ENCODE measurements at places on chromosomes 6 and 20.
A peak's percentile ranks its signal among the peaks of the same experiment; 100 is the strongest.

DNA sequence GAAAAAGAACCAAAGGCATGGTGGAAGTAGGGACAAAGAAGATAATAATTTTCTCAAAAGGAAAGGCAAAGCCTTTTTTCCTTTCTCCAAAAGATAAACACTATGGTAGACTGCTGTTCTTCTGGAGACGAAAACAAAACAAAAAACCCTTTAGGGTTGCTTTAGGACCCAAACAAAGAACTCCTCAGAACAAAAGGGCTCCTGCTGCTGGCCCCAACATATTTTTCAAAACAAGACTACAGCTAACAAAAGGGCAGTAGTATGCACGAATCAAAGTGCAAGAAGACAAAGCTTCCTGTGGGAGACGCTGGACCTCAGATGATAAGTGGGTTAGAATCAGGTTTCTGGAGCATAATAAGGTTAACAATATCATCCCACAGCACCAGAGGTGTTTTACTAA lies 15.8 kb downstream of the NCOA5 start:
- no peak for DNase-seq

- DNase-seq, result peak; percentile 32
These were observed 958 bp downstream of the MLIP start for GRCh38 chr6:54112151-54112650.

GRCh38 chr6:147717991-147718390 lies 209.5 kb downstream of the SAMD5 start:
- no peak for DNase-seq

DNA sequence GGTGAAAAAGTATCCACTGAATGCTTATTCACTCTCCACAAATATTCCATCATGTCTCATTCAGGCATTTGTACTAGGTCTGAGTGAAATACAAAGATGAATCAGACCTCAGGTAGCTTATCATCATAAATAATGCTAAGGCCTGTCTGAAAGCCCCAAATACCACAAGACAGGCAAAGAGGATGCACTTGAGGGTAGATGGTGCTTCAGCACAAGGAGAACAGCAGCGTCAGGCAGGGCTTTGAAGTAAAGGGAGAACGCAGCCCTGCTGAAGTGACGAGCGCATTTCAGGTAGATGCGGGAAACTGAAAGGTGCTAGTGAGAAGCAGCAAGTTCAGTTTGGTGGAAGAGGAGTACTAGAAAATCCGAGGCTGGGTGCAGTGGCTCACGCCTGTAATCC lies 38.7 kb downstream of the MAP3K5 start:
- no peak for DNase-seq

- DNase-seq, result peak; percentile 65
These were observed 19.7 kb downstream of the HLA-DOB start for GRCh38 chr6:32796848-32797776.

- DNase-seq, result no peak
These were observed 817.5 kb upstream of the SLC35B3 start for GRCh38 chr6:9252799-9253198.

- no peak for DNase-seq
These were observed 61.3 kb downstream of the EFCAB8 start for GRCh38 chr20:32920066-32920465.

DNA sequence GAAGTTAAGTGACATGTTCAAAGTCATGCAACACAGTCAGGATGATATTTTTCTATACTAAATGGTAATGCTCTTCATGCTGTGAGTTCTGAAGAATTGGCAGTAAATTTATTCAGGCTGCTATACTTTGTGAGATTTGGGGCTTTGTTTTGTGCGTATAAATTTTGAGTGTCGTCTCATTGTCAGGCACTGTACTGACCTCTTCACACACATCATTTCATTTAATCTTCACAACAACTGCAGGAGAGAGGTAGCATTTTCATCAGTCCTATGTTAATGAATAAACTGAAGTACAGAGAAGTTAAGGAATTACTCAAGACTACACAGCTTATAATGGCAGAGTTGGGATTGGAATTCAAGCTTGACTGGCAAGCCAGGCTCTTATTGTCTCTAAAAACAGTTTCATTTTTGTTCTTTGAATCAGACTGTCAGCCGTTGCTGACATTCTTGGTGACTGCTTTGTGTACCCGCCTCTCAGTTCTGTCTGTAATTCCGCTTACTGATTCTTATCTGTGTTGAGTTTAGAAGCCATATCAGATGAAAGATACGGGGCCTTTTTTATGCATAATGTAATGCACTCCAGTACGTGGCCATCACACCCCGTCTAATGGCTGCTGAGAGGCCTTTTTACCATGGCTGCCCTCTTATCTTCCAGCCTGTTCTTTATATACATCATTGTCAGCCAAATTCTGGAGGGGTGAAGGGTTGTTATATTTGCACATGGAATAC lies 274.9 kb downstream of the UTRN start:
- DNase-seq, result peak; percentile 10

GRCh38 chr6:161233986-161234661 lies 39.7 kb downstream of the AGPAT4 start:
- peak; percentile 96 for DNase-seq

GRCh38 chr6:125304970-125305660 lies 3.3 kb upstream of the HDDC2 start:
- DNase-seq, result no peak

DNA sequence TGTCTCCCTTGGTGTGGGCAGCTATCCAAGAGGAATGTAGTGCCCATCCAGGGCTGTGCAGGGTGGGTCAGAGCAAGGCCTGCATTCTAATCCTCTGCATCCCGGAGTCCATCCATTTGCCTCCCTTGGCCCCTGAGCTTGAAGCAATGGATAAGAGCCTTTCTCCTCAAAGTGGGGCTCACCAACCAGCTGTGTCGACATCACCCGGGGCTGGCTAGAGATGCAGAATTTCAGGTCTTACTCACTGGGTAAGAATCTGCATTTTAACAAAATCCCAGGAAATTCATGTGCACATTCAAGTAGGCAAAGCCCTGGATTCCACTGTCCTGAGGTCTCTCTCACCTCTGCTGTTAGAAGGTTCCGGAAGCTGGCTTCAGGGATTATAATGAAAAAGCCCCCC lies 95.3 kb downstream of the MDGA1 start:
- peak; percentile 62 for DNase-seq

DNA sequence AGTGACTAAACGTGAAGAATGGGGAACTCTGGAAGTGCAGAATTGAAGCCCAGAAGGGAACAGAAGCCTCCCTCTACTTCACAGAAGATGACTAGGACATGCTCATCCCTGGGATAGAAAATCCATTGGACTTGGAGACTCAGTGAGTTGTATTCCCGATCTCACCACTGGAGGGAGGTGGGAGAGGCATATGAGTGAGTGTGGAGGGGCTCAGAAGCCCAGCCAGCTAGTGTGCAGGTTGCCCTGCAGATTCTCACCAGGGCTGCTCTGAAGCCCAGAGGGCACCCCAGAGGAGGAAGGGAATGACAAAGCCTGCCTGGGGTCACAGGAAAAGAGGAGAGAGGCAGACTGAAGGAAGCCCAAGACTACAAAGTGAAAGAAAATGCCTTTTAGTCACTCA lies 42.1 kb upstream of the HLA-E start:
- DNase-seq, result no peak

GRCh38 chr6:39892490-39893129 lies 41.7 kb downstream of the MOCS1 start:
- DNase-seq, result peak; percentile 68

GRCh38 chr20:40189621-40190020 lies 499.4 kb downstream of the MAFB start:
- DNase-seq, result peak; percentile 3

DNA sequence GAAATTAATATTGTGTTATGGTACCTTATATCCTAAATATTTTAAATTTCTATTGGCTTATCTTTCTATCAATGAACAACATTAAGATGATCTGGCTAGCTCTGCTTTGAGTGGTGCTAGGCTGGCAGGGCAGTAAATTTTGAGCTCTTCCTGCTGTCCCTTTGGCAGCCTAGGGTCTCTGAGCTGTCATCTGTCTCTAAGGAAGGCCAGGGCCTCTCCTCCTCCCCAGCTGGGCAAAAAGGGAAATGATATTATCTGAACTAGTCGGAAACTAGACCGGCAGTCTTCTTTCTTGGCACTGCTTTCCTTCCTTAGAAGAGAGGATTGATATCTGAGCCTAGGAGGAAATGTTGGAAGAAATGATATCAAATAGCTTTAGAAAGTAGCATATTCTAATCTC lies 176.7 kb upstream of the BTBD3 start:
- no peak for DNase-seq

GRCh38 chr20:8535403-8536261 lies 403.6 kb downstream of the PLCB1 start:
- peak; percentile 7 for DNase-seq

DNA sequence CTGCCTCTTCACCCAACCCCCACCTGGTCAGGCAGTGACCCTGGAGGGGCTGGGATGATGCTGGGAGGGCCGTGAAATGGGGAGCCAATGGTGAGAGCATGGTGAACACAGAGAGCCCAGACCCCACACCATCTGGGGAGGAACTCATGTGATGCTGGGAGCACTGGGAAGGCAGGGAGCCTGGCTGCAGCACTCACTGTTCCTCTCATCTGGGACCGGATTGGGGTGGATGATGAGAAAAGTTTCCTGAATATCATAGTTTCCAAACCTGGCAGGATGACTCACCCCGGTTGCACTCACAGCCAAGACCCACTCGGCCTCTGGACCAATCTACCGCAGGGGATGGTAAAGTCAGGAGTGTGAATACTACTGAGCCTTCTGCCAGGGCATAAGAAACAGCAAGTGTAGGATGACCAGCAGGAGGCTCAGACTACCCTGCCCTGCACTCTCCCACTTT lies 21.8 kb downstream of the ULBP1 start:
- no peak for DNase-seq

DNA sequence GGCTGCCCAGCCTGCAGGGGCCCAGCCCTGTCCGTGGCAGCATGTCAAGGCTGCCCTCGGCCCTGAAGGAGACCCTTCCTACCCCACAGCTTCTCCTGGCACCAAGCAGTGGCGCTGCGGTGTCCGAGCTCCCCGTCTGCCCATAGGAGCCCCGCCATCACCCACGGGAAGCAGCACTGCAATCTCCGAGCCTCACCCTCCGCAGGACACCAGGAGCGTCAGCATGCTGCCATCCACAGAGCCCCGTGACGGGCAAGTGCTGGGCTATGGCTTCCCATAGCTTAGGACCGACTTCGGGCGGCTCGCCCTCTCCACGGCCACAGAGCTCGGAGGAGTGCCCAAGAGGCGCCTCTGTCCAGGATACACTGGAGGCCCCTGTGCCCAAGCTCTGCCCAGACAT lies 25.1 kb downstream of the YTHDF1 start:
- DNase-seq, result no peak

DNA sequence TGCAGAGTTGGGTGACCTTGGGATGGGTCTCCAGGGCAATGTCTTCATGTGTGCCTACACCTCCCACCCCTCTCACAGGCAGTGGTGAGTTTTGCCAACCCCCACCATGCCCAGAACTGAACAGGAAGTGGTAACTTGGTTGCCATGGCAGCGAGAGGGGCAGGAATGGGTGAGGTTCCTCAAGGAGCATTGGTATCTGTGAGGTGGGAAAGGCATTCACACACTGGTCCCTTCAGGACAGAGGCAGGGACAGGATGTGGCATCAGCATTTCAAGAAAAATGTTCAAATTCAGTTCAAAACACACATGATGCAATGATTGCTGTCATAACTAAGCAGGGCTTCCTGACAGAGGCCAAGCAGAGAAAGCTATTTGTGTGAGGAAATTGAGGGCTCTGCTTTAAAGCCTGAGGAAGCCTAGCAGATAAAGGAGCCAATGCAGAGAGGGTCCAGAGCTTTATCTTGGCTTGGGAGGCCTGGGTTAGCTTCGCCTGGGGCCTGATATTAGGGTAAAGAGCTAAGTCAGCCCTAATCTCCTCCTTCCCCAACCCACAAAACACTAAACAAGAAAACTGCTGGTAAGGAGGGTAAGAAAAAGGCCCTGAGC lies 551 bp downstream of the TREML2 start:
- DNase-seq, result peak; percentile 35

GRCh38 chr6:96212066-96212465 lies 196.3 kb downstream of the FUT9 start:
- DNase-seq, result no peak

GRCh38 chr6:52620906-52621190 lies 44.0 kb upstream of the TRAM2 start:
- no peak for DNase-seq

DNA sequence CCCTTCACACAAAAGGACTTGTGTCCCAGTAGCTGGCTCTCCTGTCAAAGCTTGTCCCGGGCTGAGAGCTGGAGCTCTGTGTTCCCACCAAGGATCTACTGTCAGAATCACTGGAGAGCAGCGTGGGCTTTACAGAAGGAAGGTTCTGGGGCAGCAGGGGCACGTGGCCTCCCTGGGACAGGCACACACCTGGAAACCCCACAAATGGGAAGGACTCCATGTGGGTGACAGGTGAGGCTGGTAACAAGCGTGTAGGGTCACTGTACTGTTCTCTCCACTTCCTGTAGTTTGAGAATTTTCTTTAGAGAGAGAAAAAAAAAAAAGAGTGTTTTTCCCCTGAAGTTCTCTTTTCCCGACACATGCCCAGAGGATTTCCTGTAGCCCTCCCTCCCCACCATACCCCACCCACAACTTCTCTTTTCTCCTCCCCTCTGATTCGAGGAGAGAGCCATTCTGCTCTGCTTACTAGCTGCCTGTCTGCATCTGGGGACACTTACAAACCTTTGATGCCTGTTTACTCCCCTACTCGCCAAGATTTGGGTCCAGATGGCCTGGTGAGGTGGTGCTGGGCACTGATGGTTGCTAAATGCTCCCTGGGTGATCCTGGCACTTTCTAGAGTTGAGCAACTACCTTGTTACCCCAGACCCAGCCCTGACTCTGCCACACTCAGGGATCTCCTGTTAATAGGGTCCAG lies 84.1 kb upstream of the SIRPA start:
- peak; percentile 62 for DNase-seq

- DNase-seq, result peak; percentile 97
These were observed 37.8 kb downstream of the MARCKS start for GRCh38 chr6:113894712-113895674.

- peak; percentile 50 for DNase-seq
These were observed 89.3 kb downstream of the HAO1 start for GRCh38 chr20:7850775-7851490.

DNA sequence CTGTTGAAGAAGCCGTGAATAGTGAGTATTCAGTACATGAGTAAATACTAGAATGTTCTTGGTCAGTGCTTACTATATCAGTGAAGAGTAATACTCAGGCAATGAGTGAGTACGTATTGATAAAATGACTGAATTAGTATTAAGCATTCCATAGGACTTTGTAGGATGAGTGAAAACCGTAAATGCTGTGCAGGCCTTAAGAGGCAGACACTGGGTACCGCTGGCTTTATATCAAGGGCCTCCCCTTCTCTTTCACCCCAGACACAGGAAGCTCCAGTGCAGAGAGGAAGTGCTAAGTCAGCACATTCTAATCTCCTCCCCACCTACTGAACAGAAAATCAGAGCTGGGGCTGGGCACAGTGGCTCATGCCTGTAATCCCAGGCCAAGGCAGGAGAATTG lies 24.2 kb downstream of the POFUT1 start:
- peak; percentile 32 for DNase-seq

DNA sequence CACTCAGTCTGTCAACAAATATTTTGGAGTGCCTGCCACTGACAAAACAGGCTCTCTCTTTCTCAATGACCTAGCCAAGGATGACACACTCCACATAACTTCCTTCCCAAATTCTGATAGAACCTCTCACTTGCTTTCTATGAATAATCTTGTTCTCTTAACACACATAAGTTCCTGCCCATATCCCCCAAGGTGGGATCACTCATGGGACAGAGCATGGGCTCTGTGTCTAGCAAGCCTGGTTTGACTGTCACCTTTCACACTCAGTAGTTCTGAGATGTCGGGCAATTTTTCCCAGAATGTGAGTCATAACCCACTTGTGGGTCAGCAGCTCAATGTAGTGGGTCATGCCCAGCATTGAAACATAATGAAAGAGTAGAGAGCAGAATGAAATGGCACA lies 78.1 kb downstream of the LRFN2 start:
- DNase-seq, result no peak

All from fibroblast of upper back skin (primary cell).